ENCODE measurements at places on chromosomes 12 and 14.

- no peak for DNase-seq
Observed at GRCh38 chr12:40622246-40622838, 69.9 kb upstream of the CNTN1 start.

- DNase-seq = no peak
Observed at GRCh38 chr14:105324871-105325270, 10.3 kb downstream of the PACS2 start.

- no peak for DNase-seq
Observed at GRCh38 chr12:88299567-88300101, 157.5 kb downstream of the TMTC3 start.

DNA sequence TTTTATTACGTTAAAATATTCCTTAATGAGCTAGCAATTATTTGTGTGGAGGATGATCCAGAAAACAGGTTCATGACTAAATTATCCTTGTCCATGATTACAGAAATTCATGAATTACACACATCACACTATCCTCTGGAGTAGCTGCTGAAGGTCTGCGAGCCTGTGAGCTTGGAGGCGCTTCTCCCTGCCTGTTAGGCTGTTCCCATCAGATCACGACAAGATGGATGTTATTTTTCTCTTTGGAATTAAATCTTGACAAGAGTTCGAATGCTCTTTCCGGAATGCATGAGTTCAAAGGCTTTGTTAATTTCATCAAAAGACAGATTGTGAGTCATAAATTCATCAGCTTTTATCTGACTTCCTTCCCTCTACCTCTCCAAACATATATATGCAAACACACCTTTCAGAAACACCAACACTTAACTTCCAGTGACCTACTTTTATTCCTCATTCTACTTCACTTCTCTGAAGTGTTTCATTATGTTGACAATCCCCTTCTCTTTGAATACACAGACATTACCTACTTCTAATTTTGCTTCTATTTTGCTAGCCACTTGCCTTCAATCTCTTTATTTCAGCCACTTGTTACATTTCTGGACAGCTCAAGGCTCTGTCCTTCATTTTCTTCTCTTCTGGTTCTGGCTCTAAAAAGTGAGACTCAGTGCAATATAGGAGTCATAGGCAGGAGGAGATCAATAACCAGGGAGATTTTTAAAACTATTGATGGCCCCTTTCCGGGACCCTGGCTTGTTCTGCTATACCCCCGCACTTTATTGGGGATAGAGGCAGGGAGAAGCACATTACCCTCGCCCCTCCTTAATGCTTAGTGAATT is 274.6 kb downstream of the BTG1 start:
- no peak for DNase-seq

DNA sequence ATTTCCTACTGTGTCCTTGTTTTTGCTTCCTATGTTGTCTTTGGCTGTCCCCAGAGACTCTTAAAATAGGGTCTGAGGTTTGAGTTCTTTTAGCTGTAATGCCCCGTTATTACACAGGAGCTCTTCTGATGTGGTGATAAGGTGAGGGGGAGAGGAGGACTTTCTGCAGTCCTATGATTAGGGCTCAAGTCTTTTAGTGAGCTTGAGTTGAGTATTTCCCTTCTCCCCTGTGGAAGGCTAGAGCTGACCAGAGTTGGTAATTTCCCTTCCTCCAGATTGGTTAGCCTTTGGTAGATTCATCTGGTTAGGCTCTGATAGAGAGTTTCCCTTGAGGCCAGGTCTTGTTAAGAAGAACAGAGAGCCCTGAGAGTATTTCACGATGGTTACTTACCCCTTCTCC is 4.3 kb upstream of the HIF1A start:
- no peak for DNase-seq

DNA sequence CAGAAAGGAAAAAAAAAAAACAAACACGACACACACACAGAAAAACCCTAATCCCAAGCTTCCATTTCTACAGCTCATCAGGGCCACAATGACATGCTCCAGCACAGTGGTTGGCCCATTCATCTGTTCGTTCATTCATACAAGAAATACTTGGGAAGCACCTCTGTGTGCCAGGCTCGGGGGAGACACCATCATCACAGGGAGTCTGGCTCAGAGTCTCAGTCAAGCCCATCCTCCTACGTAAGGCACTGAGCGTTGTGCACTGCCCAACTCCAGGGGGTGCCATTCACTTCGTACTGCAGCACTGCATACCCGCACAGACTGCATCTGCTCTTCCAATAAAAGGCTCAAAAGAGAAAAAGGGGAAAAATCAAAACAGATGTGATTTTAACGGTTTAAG is 15.3 kb downstream of the VPS37B start:
- no peak for DNase-seq

GRCh38 chr14:47917344-47917954 is 242.0 kb upstream of the MDGA2 start:
- DNase-seq = no peak

- DNase-seq = no peak
Observed at GRCh38 chr12:41023836-41024235, 164.3 kb upstream of the PDZRN4 start.

- no peak for DNase-seq
Observed at GRCh38 chr12:49825360-49825970, 2.7 kb downstream of the NCKAP5L start.

- DNase-seq = no peak
Observed at GRCh38 chr12:94670898-94671297, 20.5 kb upstream of the TMCC3 start.

DNA sequence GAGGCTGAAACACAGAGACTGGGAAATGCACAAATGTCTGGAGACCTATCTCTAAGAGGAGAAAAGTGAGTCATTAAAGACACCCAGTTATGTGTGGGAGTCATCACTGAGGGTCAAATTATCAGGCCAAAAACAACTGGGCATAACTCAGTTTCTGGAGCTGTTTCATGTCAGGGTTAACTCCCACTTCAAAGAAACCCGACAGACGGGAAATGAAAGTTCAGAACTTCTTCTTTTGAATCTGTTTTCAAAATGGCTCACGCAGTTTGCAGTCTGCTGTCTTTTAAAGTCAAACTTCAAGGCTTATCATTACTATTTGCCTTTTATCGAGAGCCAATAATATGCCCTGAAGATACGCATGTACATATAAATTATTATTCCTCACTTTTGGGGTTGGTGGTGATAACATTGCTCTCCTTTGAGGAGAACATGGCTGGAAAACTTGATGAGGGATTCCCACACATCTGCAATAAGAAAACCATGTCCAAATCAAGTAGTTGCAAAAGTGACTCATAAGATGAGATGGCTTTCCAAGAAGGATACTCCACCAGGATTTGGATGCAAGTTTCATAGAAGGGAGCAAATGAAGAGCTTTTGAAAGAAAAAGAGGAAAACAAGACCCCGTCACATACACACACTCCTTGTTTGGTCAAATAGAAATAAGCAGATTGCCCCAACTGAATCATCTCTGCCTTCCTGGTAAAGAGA is 341.4 kb downstream of the ADAMTS20 start:
- no peak for DNase-seq

GRCh38 chr12:34108405-34108803 is 86.1 kb downstream of the ALG10 start:
- DNase-seq = no peak

All from stimulated activated CD8-positive, alpha-beta memory T cell treated with anti-CD3 and anti-CD28 coated beads, Interleukin-2, amount 100 ng/mL, for 1 hour (primary cell).